CD8-positive, alpha-beta memory T cell (primary cell): ENCODE measurements at places on chromosomes 2 and 18.
A peak's percentile ranks its signal among the peaks of the same experiment; 100 is the strongest.

GRCh38 chr2:164913640-164914350 is 41.5 kb downstream of the SLC38A11 start:
- H3K4me3 ChIP-seq, result no peak overlapping the region
- no peaks in the 10 kb centered on the region for H3K4me1 ChIP-seq
- no peak overlapping the region for H3K27ac ChIP-seq
- no peaks in the 10 kb centered on the region for H3K36me3 ChIP-seq

DNA sequence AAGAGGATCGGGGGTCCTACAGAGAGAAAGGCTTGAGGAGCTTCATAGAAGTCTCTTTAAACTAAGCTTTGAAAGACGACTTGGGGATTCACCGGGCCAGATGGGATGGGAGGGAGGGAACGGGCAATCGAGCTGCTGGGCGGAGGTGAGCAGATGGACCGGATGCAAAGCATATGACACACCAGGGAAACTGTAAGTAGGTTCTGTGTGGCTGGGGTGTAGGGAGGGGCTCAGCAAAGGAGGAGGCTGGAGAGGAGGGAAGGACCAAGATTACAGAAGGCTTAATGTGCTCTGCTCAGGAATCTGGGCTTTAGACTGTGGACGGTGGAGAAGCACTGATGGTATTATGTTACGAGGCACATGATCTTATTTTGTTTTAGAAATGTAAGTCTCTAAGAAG is 131.5 kb downstream of the MAIP1 start:
- H3K36me3 ChIP-seq, result no peaks in the 10 kb centered on the region
- H3K4me1 ChIP-seq, result no peaks in the 10 kb centered on the region
- no peak overlapping the region for H3K4me3 ChIP-seq
- DNase-seq, result no peak
- H3K27me3 ChIP-seq, result no peaks in the 10 kb centered on the region

- H3K4me1 ChIP-seq, result no peaks in the 10 kb centered on the region
- no peak overlapping the region for H3K4me3 ChIP-seq
- no peak overlapping the region for H3K27ac ChIP-seq
- H3K27me3 ChIP-seq, result no peaks in the 10 kb centered on the region
- no peaks in the 10 kb centered on the region for H3K36me3 ChIP-seq
- DNase-seq, result no peak
Observed at GRCh38 chr2:222451224-222451674, 26.9 kb downstream of the SGPP2 start.

- no peaks in the 10 kb centered on the region for H3K4me1 ChIP-seq
- DNase-seq, result no peak
- no peaks in the 10 kb centered on the region for H3K27me3 ChIP-seq
- no peak overlapping the region for H3K4me3 ChIP-seq
- no peak overlapping the region for H3K27ac ChIP-seq
Observed at GRCh38 chr2:16031848-16032159, 91.5 kb downstream of the MYCN start.

DNA sequence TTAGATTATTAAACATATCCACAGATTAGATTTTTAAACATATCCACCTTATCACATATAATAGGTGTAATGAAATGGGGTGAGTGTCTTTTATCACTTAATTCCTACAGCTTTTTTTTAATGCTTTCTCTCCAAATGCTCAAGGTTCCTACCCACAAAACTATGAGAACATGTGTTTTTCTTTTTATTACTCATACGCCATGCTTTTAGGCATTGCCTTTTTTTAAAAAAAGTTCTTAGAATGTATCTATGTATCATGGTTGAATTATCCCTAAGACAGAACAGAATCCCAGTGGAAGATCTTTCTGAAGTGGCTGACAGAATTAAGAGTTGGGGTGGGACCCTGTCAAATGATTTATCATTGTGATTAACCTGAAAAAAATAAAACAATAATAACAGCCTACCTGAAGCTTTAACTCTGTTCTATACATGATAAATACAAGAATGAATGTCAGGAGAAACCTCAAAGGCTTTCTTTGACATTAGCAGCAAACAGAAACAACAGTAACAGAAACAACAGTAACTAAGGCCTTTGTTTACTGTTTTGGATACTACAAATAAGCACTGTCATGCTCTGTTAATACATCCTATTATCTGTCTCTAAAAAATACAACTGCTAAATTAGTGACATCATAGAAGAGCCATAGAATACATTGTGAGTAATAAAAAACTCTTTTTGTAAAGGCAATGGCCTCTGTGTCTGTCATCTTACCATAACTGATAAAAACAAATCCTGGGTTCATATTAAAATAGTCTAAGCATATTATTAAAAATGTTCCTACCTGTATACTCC is 4.1 kb upstream of the ZNF397 start:
- no peaks in the 10 kb centered on the region for H3K36me3 ChIP-seq
- no peaks in the 10 kb centered on the region for H3K27me3 ChIP-seq
- no peak for DNase-seq
- H3K4me3 ChIP-seq, result no peak overlapping the region
- H3K4me1 ChIP-seq, result peaks cover 4% of the 10 kb centered on the region

GRCh38 chr2:119024568-119024967 is 82.6 kb downstream of the MARCO start:
- no peaks in the 10 kb centered on the region for H3K4me1 ChIP-seq
- no peak for DNase-seq
- no peak overlapping the region for H3K4me3 ChIP-seq
- no peaks in the 10 kb centered on the region for H3K27me3 ChIP-seq
- no peaks in the 10 kb centered on the region for H3K36me3 ChIP-seq

GRCh38 chr2:51153236-51153635 is 121.3 kb upstream of the NRXN1 start:
- no peaks in the 10 kb centered on the region for H3K36me3 ChIP-seq
- no peaks in the 10 kb centered on the region for H3K4me1 ChIP-seq
- no peak for DNase-seq
- no peaks in the 10 kb centered on the region for H3K27me3 ChIP-seq
- no peak overlapping the region for H3K27ac ChIP-seq

- no peak overlapping the region for H3K4me3 ChIP-seq
- no peak for DNase-seq
- H3K36me3 ChIP-seq, result no peaks in the 10 kb centered on the region
- no peaks in the 10 kb centered on the region for H3K27me3 ChIP-seq
Observed at GRCh38 chr18:79884294-79884962, 67.0 kb downstream of the SLC66A2 start.

GRCh38 chr18:77131100-77131651 is 1.4 kb downstream of the MBP start:
- H3K4me3 ChIP-seq, result peak overlapping the region; percentile 75
- no peaks in the 10 kb centered on the region for H3K36me3 ChIP-seq
- no peaks in the 10 kb centered on the region for H3K27me3 ChIP-seq

DNA sequence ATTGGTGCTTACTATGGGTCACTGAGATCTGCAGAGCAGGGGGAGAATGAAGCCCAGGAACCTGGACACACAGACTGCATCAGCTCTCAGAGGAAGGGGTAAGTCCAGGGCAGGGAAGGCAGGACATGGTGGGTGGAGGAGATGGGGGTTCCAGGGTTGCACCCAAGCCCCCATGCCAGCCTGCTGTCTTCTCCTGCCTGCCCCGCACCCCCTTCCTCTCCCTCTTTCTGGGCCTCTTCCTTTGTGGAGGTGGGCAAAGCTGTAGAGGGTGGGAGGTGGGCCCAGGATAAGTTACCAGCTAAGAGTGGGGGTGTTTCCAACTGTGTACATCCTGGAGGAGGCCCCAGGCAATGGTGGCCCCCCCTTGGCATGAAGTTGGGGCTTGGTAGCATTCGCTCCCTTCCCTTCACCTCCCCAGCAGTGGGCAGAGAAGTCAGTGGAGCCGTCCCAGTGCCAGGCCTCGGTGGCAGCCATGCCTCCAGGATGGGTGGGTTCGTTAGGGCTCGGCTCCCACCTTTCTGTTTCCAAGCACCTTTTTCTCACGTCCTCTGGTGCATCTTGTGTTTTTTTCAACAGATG is 132.2 kb downstream of the CLIP4 start:
- DNase-seq, result no peak
- no peak overlapping the region for H3K4me3 ChIP-seq
- no peaks in the 10 kb centered on the region for H3K4me1 ChIP-seq
- H3K27me3 ChIP-seq, result no peaks in the 10 kb centered on the region
- H3K36me3 ChIP-seq, result no peaks in the 10 kb centered on the region

GRCh38 chr18:79685281-79685680 is 5.7 kb downstream of the CTDP1 start:
- H3K27me3 ChIP-seq, result no peaks in the 10 kb centered on the region
- no peak for DNase-seq
- H3K4me1 ChIP-seq, result peaks cover 60% of the 10 kb centered on the region
- no peak overlapping the region for H3K27ac ChIP-seq

DNA sequence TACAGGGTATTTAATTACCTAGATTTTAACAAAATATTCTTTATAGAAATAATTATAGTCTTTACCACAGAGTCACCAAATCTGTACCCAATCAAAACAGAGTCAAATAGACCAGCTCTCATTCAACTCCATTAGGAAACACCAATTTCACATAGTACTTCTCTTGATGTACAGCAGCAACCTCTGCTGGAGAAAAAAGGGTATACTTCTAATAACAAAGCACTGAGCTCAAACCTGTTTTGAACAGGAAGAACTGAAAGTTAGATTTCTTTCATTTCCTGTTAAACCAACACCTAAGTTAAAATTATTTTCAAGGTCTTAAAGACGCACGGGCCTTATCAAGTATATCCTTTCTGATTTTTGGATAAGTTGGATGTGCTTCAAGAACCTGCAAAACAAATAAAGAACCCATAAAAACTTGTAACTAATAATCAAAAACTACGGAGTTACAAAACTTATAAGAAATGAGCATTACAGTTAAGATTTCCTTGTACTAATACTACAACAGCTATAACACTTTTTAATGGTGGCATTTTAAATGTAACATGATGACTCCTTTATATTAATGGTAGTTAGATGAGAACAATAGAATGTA is 79.0 kb downstream of the TTC21B start:
- H3K4me3 ChIP-seq, result no peak overlapping the region
- H3K27ac ChIP-seq, result no peak overlapping the region
- H3K4me1 ChIP-seq, result peaks cover 3% of the 10 kb centered on the region
- H3K36me3 ChIP-seq, result no peaks in the 10 kb centered on the region
- DNase-seq, result no peak

- no peak for DNase-seq
- no peaks in the 10 kb centered on the region for H3K27me3 ChIP-seq
- H3K4me1 ChIP-seq, result no peaks in the 10 kb centered on the region
- no peak overlapping the region for H3K4me3 ChIP-seq
- H3K27ac ChIP-seq, result no peak overlapping the region
Observed at GRCh38 chr18:74476140-74476539, 19.0 kb upstream of the DIPK1C start.

- H3K27me3 ChIP-seq, result no peaks in the 10 kb centered on the region
- DNase-seq, result no peak
- no peaks in the 10 kb centered on the region for H3K36me3 ChIP-seq
- no peak overlapping the region for H3K27ac ChIP-seq
- H3K4me1 ChIP-seq, result no peaks in the 10 kb centered on the region
Observed at GRCh38 chr2:236997069-236997715, 88.5 kb upstream of the COPS8 start.

- H3K27ac ChIP-seq, result no peak overlapping the region
- DNase-seq, result no peak
- H3K27me3 ChIP-seq, result no peaks in the 10 kb centered on the region
- H3K36me3 ChIP-seq, result no peaks in the 10 kb centered on the region
- H3K4me3 ChIP-seq, result no peak overlapping the region
- H3K4me1 ChIP-seq, result no peaks in the 10 kb centered on the region
Observed at GRCh38 chr2:83069724-83070123, 1389.4 kb downstream of the SUCLG1 start.

GRCh38 chr2:226981791-226982326 is 146.0 kb downstream of the RHBDD1 start:
- H3K4me3 ChIP-seq, result no peak overlapping the region
- no peaks in the 10 kb centered on the region for H3K27me3 ChIP-seq
- H3K27ac ChIP-seq, result no peak overlapping the region
- peaks cover 7% of the 10 kb centered on the region for H3K4me1 ChIP-seq
- no peaks in the 10 kb centered on the region for H3K36me3 ChIP-seq

- H3K4me1 ChIP-seq, result no peaks in the 10 kb centered on the region
- H3K27ac ChIP-seq, result no peak overlapping the region
- no peaks in the 10 kb centered on the region for H3K36me3 ChIP-seq
- H3K27me3 ChIP-seq, result no peaks in the 10 kb centered on the region
- DNase-seq, result no peak
Observed at GRCh38 chr18:2396162-2396505, 175.2 kb downstream of the METTL4 start.

DNA sequence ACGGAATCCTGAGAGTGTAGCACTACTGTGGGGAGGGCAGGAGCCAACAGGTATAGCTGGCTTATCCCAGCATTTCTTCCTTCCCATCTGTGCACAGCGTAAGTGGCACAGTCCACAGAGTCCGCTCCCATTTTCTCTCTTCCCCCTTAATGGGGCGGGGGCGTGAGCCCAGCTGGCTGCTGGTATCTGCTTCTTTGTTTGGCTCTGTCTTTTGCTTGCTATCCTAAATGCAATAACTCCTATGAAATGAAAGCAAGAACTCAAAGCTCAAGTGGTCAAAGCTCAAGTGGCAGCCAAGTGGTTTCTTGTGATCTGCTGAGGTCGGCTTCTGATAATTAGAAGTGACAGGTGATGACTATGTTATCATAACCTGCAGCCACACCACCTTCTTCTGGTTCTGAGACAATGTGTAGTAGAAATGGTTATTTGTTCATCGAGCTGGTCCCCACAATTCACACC is 192.7 kb downstream of the PLCL1 start:
- no peak overlapping the region for H3K27ac ChIP-seq
- H3K36me3 ChIP-seq, result no peaks in the 10 kb centered on the region
- H3K4me1 ChIP-seq, result peaks cover 22% of the 10 kb centered on the region

DNA sequence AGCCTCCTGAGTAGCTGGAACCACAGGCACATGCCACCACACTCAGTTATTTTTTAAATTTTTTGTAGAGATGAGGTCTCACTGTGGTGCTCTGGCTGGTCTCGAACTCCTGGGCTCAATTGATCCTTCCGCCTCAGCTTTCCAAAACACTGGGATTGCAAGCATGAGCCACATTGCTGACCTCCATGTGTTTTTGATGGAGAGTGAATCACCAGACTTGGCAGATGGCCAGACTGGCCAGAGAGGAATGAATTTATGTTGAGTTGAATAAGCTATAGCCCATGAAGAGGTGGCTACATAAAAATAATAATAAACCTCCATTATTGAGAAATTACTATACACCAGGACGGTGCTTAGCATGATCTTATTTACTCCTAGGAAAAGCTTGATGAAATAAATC is 91.5 kb downstream of the MREG start:
- no peaks in the 10 kb centered on the region for H3K4me1 ChIP-seq
- H3K36me3 ChIP-seq, result no peaks in the 10 kb centered on the region
- no peak overlapping the region for H3K27ac ChIP-seq
- H3K4me3 ChIP-seq, result no peak overlapping the region
- H3K27me3 ChIP-seq, result no peaks in the 10 kb centered on the region
- no peak for DNase-seq

DNA sequence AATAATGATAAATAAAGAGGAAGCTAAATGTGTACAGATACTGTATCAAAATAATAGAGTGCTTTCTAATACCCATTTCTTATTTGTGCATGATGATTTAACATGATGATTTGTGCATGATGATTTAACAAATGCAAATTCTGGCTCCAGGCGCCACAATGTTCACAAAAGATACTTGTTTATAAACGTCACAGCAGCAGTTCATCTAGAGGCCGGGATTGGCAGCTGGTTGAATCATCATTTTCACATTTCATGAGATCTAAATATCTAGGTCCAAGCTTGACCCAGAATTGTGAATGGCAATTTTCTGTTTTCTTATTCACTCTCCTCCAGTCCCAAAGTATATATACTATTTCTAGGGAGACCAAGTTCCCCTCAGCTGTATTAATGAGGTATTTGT is 322.0 kb downstream of the SUCLG1 start:
- H3K4me1 ChIP-seq, result no peaks in the 10 kb centered on the region
- H3K36me3 ChIP-seq, result no peaks in the 10 kb centered on the region
- no peak for DNase-seq

- DNase-seq, result no peak
- no peak overlapping the region for H3K4me3 ChIP-seq
- no peak overlapping the region for H3K27ac ChIP-seq
- H3K4me1 ChIP-seq, result no peaks in the 10 kb centered on the region
- no peaks in the 10 kb centered on the region for H3K36me3 ChIP-seq
Observed at GRCh38 chr2:132804051-132804450, 134.0 kb upstream of the LYPD1 start.
